RPMI7951 (cell line): ENCODE measurements at places on chromosomes 1 and 21. TPM values are rescaled to one million over a fixed set of nuclear protein-coding genes. Genes with fewer than 3 reads are reported as not detected.

STUM gene
- total RNA-seq = not detected in 2 replicates

DNA sequence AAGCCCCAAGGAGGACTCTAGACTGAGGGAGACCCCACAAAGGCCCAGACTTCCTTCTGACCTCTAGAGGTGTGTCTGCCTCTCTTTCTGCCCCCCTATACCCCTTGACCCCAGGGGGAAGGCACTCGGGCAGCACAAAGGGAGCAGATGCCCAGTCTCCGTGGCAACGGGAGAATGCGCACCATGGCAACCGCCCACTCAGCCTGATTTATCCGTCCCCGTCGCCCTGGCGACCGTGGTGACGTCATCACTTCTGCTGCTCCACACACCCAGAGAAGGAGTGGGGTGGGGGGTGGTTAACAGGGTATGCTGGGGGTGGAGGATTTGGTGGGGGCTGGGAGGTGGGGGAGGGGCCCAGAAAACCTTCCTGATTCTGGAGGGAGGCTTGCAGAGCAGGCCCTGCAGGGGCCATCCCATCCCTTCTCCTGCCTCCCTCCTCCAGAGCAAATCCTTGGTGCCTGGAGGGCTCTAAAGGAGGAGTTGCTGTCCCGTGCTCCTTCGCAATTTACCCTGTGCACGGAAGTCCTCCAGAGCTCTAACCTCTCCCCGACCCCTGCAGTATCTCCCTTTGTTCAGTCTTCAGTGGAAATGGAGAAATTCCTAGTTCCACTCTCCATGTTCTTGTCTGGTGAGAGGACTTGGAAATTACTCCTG is 6.3 kb downstream of the CELF3 start:
- peak; percentile 29 for DNase-seq

- no peak for DNase-seq
Measured at GRCh38 chr1:98887507-98887906, 117.2 kb downstream of the PLPPR5 start.

DNA sequence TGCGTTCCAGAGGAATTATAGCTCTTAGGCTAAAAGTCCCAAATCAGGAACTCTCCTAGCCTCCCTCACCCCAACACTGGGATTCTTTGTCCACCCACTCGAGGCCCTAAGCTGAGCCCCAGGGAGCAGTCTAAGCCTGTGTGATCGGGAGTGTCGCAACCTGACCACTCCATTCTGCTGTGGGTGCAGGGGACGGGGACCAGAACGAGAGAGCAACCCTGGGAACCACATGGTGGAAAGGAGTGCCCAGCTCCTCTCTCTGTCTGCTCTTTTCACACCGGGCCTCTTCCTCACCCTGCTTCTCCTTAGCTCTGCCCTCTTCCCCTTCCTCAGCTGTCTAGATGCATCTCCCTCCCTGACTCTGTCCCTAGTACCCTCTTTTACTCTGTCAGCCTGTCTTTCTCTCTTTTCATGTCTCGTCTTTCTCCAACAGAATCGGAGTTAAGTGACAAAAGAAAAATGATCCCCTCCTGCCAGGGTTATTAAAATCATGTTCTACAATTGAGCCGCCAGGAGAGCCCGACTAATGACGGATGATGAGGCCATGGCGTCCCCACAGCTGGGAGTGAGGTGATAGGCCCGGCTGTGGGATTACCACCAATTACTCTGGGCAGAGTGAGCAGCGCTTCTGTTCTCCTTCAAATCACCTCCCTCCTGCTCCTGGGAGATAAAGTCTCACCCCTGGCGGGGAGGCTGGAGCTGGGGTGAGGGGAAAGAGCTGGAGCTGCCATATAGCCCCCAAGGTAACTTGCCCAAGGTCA is 34.5 kb upstream of the CSF3R start:
- DNase-seq = no peak

PRKAA2 gene
- total RNA-seq = 0.84 and 0.88 TPM in 2 replicates

OPN3 gene
- 38.3 and 49.4 TPM in 2 replicates for total RNA-seq

DNA sequence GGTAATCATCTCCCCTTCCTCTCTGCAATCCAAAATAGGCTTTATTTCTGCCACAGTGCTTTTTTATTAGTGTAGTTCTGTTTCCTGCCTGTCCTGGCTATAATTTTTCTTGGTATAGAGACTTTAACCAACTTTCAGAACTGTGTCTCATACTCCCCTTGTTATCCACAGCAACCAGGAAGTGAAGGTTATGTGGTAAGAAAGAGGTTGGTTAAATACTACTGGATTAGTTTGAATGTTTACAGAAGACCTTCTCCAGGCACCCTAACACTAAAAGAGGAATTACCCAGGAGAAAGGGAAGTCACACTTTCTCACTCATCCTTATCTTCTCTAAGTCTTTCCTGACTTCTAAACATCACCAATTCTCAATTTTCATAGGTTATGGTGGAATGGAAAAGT is 17.8 kb upstream of the TNFSF4 start:
- DNase-seq = no peak

PKLR gene
- total RNA-seq = not detected in 2 replicates

DNA sequence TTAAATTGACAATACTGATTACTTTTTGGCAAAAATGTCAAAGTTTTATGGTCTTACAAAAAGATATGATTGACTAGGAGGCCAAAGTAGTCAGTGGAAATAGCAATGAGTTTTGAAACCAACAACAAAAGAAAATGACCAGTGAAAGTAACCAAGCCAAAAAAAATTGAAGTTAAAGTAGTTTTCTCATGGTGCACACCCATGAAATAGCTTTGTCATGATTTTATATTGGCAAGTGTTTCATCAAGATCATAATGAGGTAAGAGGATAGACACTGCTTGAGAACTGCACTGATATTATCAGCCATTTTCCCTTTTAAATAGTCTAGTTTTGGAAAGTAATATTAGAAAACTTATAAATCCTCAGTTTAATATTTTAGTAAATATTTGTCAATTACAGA is 206.2 kb upstream of the ADAMTS5 start:
- no peak for DNase-seq

SMPDL3B gene
- total RNA-seq = not detected in 2 replicates

LIN9 gene
- total RNA-seq = 17.5 and 22.7 TPM in 2 replicates

GRCh38 chr1:3373175-3373574 is 81.3 kb upstream of the ARHGEF16 start:
- peak; percentile 57 for DNase-seq

GRCh38 chr1:63983391-63984256 is 209.8 kb downstream of the ROR1 start:
- DNase-seq = peak; percentile 35

GRCh38 chr21:43736224-43736883 is 17.4 kb downstream of the PDXK start:
- no peak for DNase-seq

DNA sequence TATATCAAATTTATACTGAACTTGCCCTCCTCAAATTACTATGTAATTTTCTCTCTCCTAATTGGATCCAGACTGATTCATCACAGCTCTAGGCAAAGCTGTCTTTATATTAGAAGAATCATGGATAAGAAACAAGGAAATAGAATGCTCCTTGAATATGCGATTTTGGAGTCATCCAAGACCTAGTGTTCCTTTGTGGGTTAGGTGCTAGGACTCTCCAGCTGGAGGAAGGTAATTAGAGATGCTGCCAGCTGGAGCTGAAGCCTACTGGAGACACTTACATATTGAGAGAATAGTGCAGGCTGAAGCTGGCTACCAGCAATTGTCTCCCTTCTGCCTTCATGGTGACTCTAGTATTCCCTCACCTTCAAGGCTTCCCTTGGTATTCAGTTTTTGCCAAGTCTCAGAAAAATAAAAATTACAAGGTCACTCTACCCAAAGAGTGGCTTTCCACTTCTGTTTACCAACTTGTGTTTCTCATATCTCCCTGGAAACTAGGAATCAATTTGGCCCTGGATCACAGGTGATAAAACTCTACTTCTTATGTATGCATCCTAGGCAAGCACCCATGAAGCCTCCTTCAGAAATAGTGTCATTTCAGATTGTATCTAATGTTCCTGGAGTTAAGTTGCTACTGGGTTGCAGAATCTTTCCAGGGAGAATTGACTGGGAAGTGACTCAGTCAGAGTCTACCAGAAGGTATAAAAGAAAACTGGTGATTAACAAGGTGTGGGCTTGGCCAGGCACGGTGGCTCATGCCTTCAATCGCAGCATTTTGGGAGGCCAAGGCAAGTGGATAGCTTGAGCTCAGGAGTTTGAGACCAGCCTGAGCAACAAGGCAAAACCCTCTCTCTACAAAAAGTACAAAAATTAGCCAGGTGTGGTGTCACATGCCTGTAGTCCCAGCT is 24.4 kb upstream of the DOCK7 start:
- DNase-seq = no peak

- no peak for DNase-seq
Measured at GRCh38 chr1:90841473-90841872, 124.4 kb upstream of the BARHL2 start.

HSD3B1 gene
- not detected in 2 replicates for total RNA-seq

SLC35F3 gene
- 4.6 and 4.9 TPM in 2 replicates for total RNA-seq

FMO3 gene
- 50.1 and 58.6 TPM in 2 replicates for total RNA-seq

GUCA2B gene
- not detected in 2 replicates for total RNA-seq

ADORA1 gene
- total RNA-seq = 15.0 and 16.6 TPM in 2 replicates

DNA sequence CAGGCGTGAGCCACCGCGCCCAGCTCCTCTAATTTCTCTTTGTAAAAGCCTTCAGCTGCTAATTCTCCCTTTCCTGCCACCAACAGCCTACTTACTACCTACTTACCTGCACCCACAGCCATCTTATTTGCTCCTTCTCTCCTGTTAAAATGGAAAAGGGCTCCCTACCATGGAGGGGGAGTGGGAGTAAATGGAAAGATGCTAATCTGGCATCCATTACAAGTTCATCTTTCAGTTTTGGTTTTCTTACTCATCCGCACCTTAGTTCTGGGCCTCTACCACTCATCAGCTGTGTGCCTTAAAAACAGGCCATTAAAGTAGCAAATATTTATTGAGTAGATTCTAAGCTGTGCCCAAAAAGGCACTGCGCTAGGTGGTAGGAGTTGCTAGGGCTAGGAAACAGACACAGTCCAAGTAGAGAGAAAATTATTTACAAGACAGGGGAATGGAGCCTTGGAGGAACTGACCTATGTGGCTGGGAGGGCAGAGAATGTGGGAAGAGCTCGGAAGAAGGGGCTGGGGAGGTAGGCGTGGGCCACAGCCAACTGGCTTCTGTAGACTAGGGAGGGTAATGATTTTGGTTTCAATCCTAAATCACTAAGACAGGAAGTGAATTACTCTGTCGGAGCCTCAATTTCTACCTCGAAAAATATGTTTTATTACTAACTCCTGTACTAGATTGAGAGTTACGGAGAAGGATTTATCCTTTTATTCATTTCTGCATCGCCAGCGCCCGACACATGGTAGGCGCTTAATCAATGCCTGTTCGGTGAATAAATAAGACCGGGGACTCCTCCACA is 685 bp upstream of the DDI2 start:
- DNase-seq = peak; percentile 74

DNA sequence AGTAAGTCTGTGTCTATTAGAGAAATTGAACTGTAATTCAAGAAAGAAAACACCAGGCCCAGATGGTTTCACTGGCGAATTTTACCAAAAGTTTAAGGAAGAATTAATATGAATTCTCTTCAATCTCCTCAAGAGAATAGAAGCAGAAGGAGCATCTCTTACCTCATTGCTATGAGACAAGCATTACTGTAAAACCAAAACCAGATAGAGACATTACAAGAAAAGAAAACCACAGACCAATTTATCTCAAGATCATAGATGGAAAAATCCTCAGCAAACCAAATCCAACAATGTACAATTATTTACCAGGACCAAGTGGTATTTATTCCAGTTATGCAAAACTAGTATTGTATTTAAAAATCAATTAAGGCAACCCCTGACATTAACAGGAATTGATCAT is 160.6 kb downstream of the LIPI start:
- no peak for DNase-seq

PGLYRP4 gene
- not detected in 2 replicates for total RNA-seq

TRAF3IP3 gene
- total RNA-seq = not detected in 2 replicates

GRCh38 chr1:96374076-96374762 is 347.4 kb upstream of the PTBP2 start:
- DNase-seq = peak; percentile 80

ZC3H11A gene
- 62.7 and 71.3 TPM in 2 replicates for total RNA-seq

DNA sequence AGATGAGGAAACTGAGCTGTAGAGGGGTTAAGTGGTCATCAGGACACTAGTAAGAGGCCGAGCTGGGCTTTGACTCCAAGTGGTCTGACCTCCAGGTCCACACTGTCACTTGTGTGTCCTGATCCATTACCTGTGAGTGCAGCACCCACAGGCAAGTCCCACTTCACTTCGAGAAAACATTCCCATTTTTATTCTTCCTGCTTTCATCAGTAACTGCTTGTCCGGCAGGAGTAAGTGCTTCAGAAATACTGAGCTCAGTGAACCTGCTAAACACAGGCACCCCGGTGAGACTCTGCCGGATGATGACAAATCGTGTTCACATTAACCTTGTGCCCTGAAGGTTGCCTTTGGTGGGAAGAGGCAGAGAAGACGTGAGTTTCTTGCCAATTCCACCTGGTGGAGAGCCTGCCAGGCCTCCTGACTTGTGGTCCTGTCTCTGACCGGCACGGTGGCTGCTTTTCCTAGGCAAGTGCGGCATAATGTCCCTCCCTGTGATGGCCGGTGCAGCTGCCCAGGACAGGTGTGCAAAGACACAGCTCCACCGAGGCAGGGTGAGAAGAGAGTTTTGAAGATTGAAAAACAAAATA is 29.4 kb downstream of the ZBTB18 start:
- no peak for DNase-seq

DNA sequence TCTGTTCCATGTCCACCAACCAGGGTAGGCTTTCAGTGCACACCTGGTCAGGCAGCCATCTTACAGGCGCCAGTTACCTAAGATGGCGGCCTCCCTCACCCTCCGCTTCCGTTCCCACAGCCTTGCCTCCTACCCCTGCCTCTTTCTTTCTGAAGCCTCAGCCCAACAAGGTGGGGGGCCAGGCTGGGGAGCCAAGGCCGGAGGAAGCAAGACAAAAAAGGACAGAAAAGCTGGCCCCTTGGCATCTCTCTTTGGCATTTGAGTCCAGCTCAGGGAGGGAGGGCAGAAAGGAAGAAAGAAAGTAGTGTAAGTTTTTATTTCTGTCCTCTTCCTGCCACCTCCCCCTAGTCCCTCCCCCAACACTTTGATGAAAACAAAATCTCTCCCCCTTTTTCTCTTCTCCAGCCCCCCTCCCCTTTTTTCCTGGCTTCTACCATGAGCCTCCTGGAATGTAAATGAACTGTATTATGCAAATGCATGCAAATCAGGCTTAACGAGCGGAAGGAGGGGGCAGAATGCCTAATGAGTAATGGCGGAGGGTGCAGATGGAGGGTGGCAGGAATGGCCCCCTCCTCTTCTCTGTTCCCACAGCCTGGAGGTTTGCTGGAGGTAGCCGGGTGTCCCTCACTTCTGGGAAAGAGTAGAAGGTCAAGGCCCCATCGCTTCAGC is 43.8 kb downstream of the RHBG start:
- DNase-seq = no peak

KCNE2 gene
- total RNA-seq = not detected in 2 replicates

FCRL2 gene
- not detected in 2 replicates for total RNA-seq

GIPC2 gene
- total RNA-seq = under 0.01 and 0.10 TPM in 2 replicates

OR2T2 gene
- total RNA-seq = not detected in 2 replicates

LCE1C gene
- total RNA-seq = not detected in 2 replicates

FALEC gene
- not detected in 2 replicates for total RNA-seq
